ENCODE measurements at places on chromosomes 5 and 9.

DNA sequence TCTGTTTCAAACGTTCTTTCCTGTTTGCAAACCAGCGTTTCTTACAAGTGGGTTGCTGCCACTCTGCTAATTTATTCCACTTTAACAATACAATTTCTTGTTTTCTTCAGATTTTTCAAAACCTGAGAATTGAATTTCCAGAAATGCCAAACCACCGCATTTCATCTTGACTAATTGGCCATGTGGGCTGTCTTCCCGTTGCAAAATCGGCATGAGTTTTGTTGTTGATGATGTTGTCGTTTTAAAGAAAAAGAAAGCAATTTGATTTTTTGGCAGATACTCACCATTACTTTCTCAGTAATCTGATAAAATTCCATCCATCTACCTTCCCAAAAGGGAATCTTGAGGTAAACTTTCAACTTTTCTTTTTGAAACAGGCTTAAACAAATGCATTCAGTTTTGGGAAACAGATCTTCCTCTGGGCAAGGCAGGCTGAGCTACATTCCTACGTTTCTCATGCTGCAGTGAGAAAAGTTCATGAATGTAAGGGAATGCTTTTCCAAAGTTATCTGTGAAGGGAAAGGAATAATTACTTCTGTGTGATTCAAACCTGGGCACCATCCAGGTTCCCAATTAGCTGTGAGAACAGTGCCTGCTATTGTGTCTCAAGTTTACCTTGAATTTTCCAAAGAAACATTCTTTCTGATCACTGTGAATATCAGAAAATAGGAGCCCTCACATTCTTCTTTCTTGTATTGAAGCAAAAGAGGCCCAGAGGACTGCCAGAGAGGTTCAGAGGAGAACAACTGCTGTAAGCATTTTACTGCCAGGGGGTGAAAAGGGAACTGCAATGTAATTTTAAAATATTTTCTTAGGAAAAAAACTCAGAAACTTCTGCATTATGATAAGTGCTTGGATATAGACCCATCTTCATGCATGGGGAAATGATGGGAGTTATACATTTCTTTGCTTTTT is 100.7 kb upstream of the TUT7 start:
- DNase-seq = no peak

GRCh38 chr5:143108498-143109128 is 294.9 kb downstream of the NR3C1 start:
- DNase-seq = no peak

GRCh38 chr5:66144834-66145390 is 812 bp downstream of the SREK1 start:
- no peak for DNase-seq

DNA sequence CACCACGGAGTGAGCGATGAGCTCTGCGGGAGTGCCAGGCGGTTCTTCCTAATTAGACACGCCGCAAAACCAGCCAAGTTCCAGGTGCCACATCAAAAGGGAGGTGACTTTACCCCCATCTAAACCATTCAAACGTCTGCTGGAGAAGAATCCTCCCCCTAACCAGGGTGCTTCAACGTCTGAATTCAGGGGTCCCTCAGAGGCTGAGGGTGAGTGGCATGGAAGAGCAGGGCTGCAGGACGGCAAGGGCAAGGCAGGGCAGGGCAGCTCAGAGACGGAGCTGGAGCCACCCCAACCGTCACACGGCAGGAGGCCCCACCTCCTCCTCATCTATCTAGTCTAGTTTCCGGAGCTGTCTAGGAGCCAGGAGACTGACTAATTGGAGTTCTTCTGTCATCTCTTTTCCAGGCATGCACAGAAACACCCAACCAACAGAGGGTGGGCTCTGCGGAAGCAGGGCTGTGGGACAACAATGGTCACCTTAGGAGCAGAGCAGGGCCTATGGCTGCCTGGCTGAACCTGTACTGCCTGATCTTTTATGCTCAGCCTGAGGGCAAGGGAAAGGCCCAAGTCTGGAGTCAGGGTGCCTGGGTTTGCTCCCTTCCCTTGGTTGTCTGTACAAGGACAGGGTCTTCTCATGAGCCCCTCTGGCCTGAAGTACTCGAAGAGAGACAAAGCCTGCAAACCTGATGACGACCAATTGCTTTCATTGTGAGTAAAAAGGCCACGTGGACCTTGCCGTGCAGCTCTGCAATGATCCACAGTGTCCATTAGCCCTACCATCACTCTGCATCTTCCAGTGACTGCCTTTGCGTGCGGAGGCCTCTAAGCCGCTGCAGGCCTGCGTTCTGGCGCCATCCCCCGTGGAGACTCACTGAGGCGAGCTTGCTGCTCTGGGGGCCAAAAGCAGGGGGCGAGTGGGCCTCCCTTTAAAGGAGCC is 81.0 kb upstream of the SLC25A51 start:
- DNase-seq = no peak

GRCh38 chr9:130940693-130941576 is 1.9 kb upstream of the FIBCD1 start:
- peak; percentile 61 for DNase-seq

GRCh38 chr9:88957526-88957925 is 33.7 kb upstream of the S1PR3 start:
- no peak for DNase-seq

- DNase-seq = no peak
Observed at GRCh38 chr9:2833096-2833495, 10.8 kb downstream of the PUM3 start.

GRCh38 chr5:138841531-138841930 is 33.6 kb downstream of the LRRTM2 start:
- DNase-seq = no peak

DNA sequence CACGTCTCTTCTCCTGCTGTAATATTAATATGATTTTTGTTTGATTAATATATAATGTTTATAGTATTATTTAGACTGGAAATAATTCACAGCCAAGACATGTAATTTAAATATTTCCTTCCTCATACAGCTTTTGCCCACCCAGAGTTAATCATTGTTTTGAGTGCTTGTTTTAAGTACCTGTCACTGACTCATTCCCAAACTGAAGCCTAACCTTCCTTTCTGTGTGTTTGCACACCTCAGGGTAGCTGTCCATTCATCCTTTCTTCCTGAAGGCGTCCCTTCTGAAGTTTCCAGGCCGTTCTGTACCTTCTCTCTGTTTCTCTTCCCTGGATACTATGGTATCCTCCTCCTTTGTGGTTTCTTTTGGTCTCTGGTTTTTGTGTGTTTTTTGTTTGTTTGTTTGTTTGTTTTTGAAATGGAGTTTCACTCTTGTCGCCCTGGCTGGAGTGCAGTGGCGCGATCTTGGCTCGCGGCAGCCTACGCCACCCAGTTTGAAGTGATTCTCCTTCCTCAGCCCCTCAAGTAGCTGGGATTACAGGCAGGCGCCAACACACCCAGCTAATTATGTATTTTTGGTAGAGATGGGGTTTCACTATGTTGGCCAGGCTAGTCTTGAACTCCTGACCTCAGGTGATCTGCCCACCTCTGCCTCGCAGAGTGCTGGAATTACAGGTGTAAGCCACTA is 312.4 kb downstream of the DOCK8 start:
- no peak for DNase-seq

GRCh38 chr5:169223595-169223953 is 77.4 kb downstream of the SLIT3 start:
- DNase-seq = no peak

DNA sequence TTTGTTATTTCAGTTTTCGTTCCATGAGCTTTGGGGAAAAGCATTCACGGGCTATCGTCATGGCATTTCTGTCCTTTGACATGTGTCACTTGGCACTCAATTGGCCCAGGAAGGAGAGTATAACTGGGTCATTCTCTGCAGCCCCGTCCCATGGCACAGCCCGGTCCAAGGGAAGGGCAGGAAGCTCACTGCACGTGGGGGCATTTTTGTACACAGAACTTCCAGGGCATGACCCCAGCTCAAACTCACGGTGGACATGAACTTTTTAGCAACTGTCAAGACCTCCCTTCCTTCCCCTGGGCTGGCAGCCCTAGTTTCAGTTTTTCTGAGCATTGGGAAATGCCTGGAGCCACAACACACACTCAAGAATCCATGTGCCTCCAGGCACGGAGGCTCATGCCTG is 161.6 kb upstream of the PANK3 start:
- no peak for DNase-seq

GRCh38 chr9:75000835-75001234 is 27.3 kb downstream of the CARNMT1 start:
- DNase-seq = no peak

DNA sequence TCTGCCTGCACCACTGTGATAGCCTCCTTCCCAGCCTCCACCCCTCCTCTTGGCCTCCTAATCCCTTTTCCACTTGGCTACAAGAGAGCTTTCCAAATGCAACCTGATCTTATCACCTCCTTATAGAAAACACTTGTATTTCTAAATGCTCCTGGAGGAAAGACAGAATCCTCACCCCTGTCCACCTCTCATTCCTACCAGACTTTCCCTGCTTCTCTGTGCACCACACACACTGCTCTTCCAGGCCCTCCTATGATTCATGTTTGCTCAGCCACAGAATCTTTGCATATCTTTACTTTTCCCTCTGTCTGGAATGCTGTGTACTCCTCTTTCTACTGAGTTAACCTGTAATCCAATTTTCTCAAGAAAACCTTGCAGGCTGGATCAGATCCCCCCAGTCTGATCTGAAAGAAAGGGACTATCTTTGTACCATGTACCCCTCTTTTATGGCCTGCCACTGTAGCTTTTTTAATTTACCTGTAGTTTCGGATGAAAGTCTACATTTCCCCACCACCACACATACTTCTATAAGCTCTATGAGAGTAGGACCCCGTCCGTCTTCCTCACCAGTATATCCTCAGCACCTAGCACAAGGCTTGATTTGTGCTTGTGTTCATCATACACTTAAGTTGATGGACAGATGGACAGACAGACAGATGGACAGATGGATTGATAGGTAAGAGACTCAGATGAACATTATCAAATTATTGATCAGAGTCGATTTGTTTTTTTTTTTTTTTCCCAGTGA is 95.3 kb downstream of the GALNT10 start:
- no peak for DNase-seq

- DNase-seq = no peak
Observed at GRCh38 chr5:120535900-120536299, 71.8 kb downstream of the PRR16 start.

Data from stimulated activated CD4-positive, alpha-beta T cell treated with anti-CD3 and anti-CD28 coated beads, Interleukin-1b, Interleukin-23, amount 100 ng/mL, for 1 hour (primary cell).